Stimulated activated CD8-positive, alpha-beta memory T cell treated with anti-CD3 and anti-CD28 coated beads, Interleukin-7, amount 100 ng/mL, for 1 hour (primary cell): ENCODE measurements at places on chromosomes 1 and 21.

DNA sequence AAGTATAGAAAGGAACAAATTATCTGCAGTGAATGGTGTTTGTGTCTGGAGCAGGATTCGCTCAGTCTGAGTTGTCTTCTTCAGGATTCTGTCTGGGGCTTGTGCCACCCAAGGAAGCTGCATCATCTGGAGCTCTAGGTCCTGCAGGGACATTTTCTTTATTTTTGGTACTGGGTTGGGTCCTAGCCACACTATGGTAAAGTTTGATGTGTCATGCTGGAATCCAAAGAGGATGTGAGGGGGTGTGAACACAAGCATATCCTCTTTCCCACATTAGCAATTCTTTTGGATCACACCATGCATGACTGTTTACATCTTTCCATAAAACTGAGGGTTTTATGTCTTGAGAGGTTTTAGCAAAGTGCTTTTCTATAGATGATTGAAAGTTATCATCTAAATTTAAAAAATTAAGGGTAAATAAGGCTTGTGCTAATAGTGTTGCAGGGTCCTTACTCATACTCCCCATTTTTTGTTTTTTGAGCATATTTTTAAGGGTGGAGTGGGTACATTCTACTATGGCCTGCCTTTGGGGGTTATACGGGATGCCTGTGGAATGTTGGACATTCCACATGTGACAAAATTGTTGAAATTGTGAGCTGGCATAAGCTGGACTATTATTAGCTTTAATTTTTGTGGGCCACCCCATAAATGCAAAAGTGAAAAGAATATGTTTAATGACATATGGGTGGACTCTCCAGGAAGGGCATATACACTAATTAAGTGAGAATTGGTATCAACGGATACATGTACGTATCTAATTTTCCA, 152.0 kb upstream of the HMCN1 start:
- no peak for DNase-seq

GRCh38 chr1:234656944-234657654, 47.1 kb upstream of the IRF2BP2 start:
- no peak for DNase-seq

- DNase-seq, result no peak
Observed at GRCh38 chr1:196105901-196106300, 502.3 kb downstream of the KCNT2 start.

- no peak for DNase-seq
Observed at GRCh38 chr21:33024201-33025103, 1.3 kb upstream of the OLIG2 start.

- no peak for DNase-seq
Observed at GRCh38 chr1:182229451-182229850, 162.1 kb downstream of the GLUL start.

GRCh38 chr1:82225421-82226185, 424.9 kb downstream of the ADGRL2 start:
- no peak for DNase-seq

DNA sequence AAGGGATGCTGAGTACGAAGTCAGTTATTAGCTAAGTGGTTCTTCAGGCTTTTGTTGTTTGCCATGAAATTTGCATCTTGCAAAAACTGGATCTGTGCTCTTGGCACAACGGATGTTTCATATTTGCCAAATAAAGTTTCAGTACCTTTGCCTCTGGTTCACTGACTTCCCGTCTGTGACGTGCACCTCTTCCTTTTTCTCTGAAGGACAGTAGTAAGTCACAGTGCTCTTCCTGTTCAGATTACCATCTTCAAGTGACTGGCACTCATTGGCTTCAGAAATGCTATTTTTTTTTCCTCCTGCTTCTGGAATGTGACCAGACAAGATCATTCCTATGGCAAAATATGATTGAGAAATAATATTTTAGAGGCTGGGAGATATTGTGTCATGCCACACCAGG, 75.9 kb upstream of the GREM2 start:
- no peak for DNase-seq

DNA sequence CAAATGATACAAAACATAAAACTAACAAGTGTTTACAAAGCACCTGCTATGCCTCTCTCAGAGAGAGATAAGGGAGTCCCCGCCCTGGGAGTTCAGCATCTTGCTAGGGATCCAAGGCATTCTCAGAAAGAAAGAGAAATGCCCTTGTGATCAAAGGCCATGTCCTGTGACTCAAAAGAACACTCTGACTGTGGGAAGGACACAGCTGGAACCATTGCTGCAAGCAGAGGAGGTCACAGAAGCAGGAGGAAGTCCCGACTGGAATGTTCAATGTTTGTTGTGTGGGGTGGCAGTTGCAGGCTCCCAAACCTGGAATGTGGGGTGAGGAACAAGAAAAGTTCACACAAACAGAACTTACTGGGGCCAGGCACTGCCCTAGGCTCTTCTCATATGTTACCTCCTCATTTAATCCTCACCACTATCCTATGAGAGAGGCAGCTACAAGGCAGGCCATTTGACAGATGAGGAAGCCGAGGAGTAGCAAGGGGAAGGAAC, 93.0 kb upstream of the GRIK3 start:
- no peak for DNase-seq

DNA sequence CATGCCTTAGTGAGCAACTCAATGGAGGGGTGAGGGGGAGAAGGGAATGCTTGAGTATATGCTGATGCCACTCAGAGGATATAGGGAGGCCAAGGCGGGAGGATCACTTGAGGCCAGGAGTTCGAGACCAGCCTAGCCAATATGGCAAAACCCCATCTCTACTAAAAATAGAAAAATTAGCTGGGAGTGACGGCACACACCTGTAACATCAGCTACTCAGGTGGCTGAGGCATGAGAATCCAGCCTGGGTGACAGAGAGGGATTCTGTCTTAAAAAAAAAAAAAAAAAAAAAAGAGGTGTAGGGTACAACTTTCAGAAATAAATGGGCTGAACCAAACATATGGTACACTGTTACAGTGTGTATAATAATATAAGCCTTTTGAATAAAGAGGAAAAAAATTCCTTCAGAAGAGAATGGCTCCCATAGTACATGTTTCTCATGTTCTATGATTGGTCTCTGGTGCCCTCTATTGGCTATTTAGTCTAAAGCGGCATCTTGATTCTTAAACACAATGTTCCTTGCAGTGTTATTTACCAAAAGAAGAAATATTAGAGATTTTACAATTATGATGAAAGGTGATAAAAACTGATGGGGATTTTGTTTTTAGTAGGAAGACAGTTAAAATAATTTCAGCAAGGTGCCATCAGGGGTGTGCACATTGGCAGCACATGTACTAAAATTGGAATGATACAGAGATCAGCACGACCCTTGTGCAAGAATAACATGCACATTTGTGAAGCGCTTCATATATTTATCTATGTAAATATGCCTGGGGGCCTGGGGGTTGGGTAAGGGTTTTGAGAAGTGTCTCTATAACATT, 109.8 kb downstream of the PATJ start:
- DNase-seq, result no peak

DNA sequence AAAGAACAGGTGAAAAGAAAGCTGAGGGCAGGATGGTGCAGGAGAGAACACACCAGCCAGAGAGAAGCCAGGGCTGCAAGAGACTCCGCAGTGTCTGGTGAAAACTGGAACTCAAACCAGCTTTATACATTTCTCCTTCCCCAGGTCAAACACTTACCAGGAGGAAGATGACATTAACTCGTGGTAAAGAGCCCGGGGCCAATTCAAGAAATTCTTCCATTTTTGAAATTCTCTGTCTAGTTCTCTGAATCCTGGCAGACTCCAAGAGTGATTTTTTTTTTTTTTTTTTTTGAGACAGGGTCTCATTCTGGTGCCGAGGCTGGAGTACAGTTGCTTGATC, 25.8 kb upstream of the SIPA1L2 start:
- DNase-seq, result no peak

DNA sequence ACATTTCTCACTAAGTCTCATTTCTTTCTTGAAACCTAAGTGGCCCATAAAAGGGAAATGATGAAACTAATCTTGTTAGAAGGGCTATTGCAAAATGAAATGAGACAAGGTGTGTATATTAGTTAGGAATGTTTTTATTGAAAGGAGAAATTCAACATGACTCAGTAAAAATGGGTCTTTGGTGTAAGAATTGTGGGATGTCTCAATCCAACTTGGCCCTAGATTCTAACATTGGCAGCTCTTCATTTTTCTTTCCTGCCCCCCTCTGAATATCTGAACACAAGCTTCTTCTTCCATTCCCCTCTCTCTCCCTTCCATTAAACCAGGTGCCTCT, 26.8 kb upstream of the TARBP1 start:
- DNase-seq, result no peak

DNA sequence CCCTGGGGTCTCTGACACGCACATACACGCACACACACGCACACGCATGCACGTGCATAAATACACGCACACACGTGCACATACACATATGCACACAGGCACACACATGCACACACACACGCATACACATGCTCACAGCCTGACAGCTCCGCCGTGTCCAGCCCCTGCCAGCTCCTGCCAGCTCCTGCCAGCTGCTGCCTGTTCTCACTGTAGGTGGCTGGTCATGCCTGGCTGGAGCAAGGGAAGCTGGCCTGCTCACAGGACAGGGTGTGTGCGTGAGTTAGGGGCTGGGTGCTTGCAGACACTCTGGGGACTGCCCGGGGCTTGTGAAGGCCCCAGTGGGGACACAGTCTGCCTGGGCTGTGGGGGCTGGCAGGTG, 4.9 kb downstream of the PLCH2 start:
- no peak for DNase-seq

- no peak for DNase-seq
Observed at GRCh38 chr1:226408285-226409184, 642 bp upstream of the PARP1 start.
